NCI-H510A treated with DMSO at 0.1 percent for 48 hours (cell line): ENCODE measurements at places on chromosomes 12 and 14.
A peak's percentile ranks its signal among the peaks of the same experiment; 100 is the strongest.

DNA sequence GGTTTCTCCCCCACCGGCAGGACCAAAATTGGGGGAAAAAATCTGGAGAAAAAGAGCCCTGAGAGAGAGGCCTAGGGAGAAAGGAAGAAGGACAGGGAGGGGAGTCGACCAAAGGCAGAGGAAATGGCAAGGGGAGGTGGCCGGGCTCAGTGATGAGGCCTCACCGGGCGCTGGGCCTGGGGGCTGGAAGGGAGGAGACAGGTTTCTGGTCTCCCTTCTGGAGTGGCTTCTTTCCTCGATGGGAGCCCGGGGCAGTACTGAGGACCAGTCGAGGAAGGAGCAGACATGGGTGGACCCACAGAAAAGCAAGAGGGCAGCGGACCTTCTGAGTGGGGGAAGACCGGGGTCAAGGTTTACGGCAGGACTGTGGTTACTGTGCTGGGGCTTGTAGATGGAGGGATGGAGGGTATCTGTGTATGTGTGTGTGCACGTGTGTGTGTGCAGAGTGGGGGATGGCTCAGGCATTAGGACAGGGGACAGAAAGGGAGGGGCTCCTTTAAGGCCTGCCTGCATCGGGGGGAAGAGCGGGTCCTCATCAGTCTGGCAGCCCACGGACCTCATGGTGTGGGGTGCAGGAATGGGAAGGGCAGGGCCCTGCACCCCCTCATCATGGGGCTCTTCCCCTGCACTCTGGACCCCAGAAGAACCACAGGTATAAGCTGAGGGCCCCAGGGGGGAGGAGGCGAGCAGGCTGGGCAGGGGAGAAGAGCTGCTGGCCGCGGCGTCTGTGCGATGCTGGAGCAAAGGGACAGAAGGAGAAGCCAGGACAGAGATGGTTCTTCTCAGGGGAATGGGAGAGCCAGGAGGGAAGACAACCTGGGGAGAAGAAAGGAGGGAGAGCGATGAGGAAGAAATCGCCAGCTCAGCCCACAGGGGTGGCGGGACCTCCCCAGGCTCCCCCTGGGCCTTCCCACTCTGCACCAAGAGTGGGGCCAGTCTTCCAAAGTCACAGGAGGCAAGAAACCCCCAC lies 15.1 kb upstream of the RPLP0 start:
- no peak for DNase-seq

DNA sequence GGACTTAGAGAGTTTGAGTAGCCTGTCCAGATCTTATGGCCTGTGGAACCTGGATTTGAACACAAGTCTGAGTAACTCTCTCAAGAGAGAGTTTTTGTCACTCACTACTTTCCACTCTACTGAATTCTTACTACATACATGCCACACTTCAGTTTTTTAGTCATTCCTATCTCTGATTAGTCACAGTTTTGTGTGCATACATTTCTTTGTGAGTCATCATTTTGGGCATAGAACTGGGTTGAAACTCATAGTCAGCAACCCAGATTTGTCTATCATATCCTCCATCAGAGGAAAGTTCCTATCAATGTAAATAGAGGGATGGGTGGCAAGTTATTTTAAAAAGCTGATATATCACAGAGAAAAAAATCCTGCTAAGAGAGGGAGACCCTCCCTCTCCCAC lies 42.9 kb downstream of the FLRT2 start:
- DNase-seq: no peak

DNA sequence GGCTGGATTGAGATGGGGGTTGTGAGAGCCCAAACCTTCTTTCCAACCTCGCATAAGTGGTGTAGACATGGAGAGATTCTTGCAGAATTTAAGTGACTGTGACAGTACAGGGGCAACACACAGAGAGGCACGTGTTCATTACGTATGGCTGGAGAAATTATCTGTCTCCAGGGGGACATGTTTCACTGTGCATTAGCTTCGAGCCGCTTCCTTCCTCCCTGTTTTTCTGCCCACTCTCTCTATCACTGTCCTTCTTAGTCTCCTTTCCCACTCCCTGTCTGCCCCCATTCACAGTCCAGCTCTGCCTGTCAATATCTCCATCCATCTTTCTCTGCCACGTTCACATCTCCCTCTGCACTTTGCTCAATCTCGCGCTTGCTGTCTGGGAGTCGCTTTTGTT lies 11.5 kb upstream of the C14orf93 start:
- DNase-seq: no peak

DNA sequence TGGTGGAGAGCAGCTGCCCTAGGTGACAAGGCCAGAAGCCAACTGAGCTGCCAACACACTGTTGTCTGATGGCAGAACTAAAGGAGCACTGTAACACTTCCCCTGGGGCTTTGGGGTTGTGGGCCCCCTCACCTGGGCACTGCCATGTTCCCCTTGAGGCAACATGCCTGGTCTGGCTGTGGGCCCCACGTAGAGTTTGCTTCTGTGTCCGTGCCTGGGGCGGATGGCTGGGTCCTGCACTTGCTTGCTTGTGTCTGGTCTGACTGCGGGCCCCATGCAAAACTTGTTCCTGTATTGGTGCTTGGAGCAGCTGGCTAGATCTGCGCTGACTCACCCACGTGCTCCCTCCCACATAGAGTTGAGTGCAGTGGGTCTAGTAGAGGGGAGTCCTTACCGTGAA lies 78.4 kb downstream of the MNAT1 start:
- DNase-seq: no peak

DNA sequence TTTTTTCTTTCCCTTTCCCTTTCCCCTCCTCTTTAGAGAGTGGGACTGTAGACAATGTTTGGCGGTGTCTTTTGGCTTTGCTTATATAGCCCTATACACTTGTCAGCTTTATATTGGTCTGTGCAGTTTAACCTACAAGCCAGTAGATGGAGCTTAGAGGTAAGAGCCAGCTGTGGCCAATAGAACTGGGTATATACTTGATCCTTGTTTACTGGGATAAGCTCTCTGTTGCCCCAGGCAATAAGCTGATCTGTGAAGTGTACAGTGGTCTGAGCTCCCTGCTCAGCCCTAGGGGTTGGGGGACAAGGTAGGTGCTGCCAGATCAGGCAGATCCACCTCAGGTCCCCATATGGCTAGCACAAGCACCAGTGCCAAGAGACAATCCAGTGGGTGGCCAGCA lies 434.1 kb downstream of the NOVA1 start:
- DNase-seq: peak; percentile 73
